Mucosa of descending colon (tissue), 3 donors: ENCODE measurements at places on chromosomes 7 and 10. TPM values are rescaled to one million over a fixed set of nuclear protein-coding genes. Genes with fewer than 3 reads are reported as not detected.

DNA sequence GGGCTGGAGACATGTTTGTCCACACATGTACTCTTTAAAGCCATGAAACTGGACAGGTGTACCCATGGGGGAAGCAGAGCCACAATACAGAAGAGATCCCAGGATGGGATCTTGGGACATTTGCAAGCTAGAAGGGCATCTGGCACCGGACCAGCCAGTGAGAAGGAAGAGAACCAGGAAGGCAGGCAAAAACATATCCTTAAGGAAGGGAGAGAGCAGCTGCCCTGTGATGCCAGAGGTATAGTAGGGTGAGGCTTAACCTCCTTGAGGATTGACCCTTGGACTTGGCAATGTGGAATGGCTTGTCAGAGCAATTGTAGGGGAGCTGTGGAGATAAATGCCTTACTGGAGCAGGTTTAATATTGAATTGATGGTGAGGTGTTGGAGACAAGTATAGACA lies 17.9 kb upstream of the SUV39H2 start:
- peak; percentile 79 for DNase-seq

DNA sequence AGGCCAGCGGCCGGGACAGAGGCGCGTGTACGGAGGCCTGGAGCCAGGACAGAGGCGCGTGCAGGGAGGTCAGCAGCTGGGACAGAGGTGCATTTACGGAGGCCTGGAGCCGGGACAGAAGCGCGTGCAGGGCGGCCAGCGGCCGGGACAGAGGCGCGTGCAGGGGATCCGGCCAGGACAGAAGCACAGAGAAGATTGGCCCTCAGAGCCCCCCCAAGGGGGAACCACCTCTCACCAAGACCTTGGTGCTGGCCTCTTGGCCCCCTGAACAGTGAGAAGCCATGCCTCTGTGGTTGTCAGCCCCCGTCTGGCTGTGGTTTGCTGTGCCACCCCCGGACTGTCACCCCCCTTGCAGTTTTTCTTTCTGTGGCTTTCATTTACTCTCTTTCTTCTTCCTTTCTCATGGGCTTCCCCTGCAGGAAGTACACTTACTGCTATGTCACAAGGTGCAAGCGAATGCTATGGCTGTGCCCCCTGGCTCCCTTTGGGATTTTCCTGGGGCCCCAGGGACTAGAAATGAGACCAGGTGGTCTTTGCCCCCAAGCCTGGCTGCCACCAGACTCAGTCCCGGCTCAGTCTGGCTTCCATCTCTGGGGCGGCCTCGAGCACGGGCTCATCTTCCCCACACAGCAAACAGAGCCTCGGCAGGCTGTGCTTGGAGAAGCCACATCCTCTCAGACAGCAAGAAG lies 41.1 kb downstream of the INSIG1 start:
- no peak for DNase-seq

DNA sequence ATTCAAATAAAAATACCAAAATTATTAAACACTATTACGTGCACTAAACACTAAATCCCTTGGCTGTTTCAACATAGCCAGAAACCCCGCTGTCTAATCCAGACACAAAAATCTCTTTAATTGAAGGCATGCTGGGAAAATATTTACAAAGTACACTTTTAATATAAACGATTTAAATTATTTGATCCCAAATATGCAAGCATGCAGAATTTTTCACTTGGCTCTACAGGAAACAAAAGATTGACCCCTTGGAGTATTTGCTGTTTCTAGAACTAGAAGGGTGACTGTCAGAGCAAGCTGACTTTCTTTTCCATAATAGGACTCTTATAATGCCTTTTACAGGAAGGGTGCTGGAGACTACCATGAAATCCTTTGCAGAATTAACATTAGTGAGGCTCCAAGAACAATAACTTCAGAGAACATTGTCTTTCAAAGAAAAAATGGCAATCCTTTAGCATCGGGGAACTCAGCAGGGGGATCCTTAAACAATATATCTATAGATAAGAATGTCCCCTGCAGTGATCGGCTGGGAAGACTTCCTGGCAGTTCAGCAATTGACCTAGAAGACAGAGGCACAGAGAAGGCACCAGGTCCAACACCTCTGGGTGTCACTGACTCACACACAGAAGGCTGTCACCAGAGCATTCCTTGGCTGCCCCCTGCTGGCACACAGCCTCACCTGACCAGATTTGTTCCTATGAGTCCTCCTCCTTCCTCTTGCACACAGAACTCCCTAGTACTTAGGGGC lies 55.8 kb upstream of the MRLN start:
- DNase-seq = peak; percentile 91

DNA sequence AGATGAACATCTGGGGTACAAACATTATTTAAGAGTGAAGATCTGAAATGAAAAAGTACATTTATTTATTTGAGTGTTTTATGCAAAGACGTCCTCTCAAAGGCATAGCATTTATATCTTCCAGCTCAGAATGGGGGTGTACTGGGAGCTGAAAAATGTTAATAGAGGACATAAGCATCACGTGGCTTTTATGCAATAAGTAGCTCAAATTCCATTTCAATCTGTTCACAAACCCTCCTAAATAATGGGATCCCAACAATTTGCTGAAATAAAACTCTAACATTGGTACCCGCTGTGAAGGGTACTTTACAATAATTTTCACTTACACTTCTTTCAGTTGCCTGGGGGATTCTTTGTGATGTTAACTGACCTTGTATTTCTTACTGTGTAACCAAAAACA lies 172.0 kb downstream of the TAX1BP1 start:
- no peak for DNase-seq

- peak; percentile 4 for DNase-seq
Measured at GRCh38 chr10:6036861-6037321, 25.3 kb downstream of the IL2RA start.

GRCh38 chr7:100825751-100826513 lies 1.4 kb downstream of the EPHB4 start:
- DNase-seq = peak; percentile 49

- no peak for DNase-seq
Measured at GRCh38 chr10:125103924-125104323, 56.4 kb downstream of the CTBP2 start.

- DNase-seq = peak; percentile 79
Measured at GRCh38 chr10:130300608-130301020, 164.4 kb downstream of the GLRX3 start.

- DNase-seq = peak; percentile 16
Measured at GRCh38 chr7:141072548-141073172, 1.2 kb upstream of the TMEM178B start.

GRCh38 chr10:104630731-104631130 lies 10.4 kb upstream of the SORCS3 start:
- DNase-seq = no peak

- DNase-seq = no peak
Measured at GRCh38 chr7:22255834-22256233, 101.1 kb downstream of the RAPGEF5 start.

DNA sequence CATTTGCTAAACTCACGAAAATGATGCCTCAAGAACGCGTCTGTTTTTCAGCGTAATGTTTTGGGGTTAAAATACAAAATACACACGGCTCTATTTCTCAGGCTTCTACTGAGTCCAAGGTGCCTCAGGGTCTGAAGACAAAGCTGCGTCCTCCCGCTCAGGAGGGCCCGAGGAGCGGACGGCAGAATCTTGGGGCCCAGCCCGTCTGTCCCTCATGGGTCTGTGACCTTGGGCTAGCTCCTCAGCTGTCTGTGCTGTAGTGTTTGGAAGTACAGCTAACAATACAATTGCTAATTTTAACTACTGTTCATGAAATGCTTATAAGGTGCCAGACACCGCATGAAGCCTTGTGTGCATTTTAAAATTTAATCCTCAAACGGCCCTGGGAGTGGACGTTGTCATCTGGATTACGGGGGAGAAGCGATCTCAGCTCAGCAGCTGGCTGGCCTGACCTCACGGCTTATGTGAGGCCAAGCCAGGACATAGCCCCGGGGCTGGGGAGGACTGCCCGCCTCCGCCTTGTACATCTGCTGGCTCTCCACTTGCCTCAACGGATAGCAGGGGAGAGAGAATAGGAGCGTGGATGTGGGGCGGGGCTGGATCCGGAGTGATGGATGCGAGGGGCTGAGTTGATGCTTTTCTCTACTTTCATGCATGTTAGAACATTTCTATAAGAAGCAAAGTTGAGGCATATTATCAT lies 357.4 kb downstream of the GLRX3 start:
- no peak for DNase-seq

- DNase-seq = no peak
Measured at GRCh38 chr10:22619101-22619500, 95.3 kb downstream of the PIP4K2A start.

DNA sequence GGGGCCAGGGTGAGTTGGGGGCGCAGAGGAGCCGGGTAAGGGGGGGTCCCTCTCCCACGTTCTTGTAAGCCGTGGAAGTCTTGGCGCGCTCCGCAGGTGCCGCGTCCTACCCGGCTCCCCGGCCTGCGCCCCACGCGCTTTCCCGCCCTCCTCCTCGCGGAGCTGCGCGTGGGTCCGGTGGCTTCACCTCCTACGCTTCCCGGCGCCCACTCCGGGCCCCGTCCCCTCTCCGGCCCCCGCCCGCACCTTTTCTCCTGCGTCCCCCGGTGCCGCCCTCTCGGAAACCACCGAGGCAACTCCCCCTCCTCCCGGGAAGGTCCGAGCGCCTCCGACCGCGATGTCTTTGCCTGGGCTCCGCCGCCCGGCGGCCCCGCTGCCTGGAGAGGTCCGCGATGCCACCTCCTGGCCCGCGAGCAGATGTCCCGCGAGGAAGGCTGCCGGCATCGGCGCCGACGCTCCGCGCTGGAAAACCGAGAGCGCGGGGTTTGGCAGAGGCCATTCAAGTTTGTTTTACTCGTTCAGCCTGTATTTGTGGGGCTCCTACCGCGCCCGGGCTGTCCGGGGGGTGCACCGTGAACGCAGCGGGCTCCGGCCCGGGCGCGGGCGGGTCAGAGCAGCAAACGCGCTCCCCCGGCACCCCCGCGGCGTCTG lies 2.4 kb upstream of the NKX6-2 start:
- no peak for DNase-seq

- no peak for DNase-seq
Measured at GRCh38 chr10:11141571-11142091, 124.0 kb downstream of the CELF2 start.

- peak; percentile 76 for DNase-seq
Measured at GRCh38 chr7:74464931-74465886, 11.5 kb downstream of the GTF2IRD1 start.

DNA sequence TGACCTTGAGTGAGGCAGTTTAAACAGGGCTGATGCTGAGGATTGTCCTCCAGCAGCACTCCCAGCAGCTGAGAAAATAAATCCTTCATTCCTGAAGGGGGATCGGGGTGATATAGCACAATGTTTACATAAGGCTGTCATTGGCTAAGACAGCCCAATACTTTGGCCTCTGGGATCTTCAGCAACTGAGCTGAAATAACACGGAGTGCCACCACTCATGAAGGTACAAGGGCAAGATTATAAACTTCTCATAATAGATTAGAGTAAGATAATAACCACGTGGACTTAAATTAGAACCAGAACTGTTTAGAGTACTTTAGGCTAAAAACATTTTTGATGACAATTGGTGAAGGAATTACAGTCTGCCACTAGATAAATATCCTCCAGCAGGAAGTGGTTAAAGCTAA lies 70.0 kb upstream of the PAPSS2 start:
- DNase-seq = no peak

- DNase-seq = no peak
Measured at GRCh38 chr10:5323446-5323845, 41.3 kb upstream of the UCN3 start.

- DNase-seq = no peak
Measured at GRCh38 chr10:84743483-84743882, 415.1 kb downstream of the CCSER2 start.

- DNase-seq = no peak
Measured at GRCh38 chr10:19683356-19683755, 132.9 kb upstream of the PLXDC2 start.

GRCh38 chr7:100893910-100894721 lies 1.6 kb downstream of the ACHE start:
- no peak for DNase-seq

DNA sequence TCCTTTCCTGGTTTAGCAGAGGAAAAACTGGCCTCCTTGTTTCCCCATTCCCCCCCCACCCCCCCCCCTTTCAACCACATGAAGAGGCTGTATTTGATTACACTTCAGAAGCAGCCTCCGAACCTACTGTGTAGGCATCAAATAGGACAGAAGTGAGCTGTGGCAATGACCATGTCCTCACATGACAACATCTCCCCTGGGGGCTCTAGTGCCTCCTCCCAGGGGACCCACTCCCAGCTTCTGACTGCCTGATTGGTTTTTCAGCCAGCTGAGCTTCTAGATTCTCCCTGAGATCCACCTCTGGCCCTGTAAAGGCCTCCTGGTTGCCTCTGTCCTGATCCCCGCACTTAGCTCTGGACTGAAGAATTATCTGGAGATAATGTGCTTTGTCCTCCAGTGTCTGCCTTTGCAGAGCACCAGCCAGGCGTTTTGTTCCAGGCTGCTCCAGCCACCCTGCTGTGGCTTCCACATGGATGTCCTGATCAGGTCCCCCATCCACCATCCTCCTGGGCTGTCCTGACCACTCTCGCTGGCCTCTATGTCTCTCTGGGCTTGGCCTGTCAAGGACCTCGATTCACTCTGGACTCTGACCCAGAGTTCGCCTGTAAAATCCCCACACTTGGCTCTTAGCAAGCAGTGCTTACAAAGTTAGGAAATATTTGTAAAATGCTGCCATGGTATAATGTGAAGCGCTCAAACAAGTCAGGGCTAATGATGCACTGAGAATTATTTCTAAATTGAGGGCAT lies 42.4 kb upstream of the TOMM7 start:
- DNase-seq = no peak

- no peak for DNase-seq
Measured at GRCh38 chr10:29415876-29416275, 127.0 kb downstream of the LYZL1 start.

DNA sequence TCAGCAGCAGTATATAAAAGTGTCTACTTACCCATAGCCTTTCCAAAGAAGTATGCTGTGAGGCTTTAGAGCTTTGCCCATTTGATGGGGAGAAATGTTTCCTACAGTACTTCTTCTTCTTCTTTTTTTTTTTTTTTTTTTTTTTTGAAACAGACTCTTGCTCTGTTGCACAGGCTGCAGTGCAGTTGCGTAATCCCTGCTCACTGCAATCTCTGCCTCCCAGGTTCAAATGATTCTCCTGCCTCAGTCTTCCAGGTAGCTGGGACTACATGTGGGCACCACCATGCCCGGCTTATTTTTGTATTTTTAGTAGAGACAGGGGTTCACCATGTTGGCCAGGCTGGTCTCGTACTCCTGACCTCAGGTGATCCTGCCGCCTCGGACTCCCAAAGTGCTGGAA lies 101.7 kb upstream of the TMEM26 start:
- DNase-seq = no peak

GRCh38 chr10:131860806-131861440 lies 39.9 kb upstream of the PPP2R2D start:
- DNase-seq = no peak

GRCh38 chr7:125316466-125316865 lies 386.8 kb upstream of the POT1 start:
- DNase-seq = no peak

- peak; percentile 44 for DNase-seq
Measured at GRCh38 chr10:125118011-125118611, 42.3 kb downstream of the CTBP2 start.

MARCHF5 gene
- total RNA-seq = 30.5 TPM

CTNNA3 gene
- 0.52 TPM for total RNA-seq

APBB1IP gene
- total RNA-seq = 2.9 TPM

ZNF467 gene
- 5.1 TPM for total RNA-seq

CPA2 gene
- 2.1 TPM for total RNA-seq

RBP3 gene
- total RNA-seq = not detected

NACAD gene
- 14.5 TPM for total RNA-seq

SPDYE2B gene
- not detected for total RNA-seq
